Mucosa of gallbladder (tissue), 1 donor: ENCODE measurements at places on chromosomes 11 and 22. TPM values are rescaled to one million over a fixed set of nuclear protein-coding genes. Genes with fewer than 3 reads are reported as not detected.
A peak's percentile ranks its signal among the peaks of the same experiment; 100 is the strongest.

DNA sequence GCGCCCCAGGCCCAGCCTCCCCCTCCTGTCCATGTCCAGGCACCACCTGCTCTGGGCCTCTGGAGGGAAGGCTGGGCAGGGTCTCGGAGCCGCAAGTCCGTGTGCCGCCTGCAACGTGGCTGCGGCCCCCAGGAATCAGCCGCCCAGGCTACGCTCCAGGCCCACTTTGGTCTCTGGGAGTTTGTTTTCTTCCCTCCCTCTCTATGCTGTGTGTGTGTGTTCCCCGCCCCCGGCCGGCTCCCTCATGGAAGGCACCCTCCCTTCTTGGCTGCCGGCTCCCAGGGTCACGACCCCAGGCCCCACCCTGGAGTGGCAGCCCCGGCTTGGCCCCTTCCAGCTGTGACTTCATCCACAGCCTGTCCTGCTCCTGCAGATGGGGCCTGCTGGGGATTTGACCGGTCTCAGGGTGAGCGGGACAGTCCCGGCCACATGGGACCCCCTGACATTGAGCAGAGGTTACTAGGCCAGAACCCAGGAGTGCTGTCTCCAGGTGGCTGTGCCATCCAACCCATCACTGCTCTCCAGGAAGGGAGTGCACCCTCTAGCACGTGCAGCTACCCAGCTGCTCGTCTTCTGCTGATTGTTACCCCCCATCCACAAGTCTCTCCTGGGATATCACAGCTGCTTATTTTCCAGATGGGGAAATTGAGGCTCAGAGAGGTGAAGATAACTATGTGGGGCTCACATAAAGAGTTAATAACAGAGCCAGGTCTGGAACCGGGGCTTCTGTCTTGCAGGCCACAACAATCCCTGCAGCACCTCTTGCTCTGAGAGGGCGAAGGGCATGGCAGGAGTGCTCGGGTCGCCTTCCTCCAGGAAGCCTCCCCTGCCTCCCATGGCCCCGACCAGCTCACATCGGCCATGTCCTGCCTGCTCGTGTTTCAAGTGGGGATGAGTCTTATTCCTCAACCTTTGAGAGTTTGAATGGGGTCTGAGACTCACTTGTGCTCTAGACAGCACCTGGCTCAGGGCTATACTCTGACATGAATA lies 2.8 kb upstream of the LIF start:
- DNase-seq: peak; percentile 66

DNA sequence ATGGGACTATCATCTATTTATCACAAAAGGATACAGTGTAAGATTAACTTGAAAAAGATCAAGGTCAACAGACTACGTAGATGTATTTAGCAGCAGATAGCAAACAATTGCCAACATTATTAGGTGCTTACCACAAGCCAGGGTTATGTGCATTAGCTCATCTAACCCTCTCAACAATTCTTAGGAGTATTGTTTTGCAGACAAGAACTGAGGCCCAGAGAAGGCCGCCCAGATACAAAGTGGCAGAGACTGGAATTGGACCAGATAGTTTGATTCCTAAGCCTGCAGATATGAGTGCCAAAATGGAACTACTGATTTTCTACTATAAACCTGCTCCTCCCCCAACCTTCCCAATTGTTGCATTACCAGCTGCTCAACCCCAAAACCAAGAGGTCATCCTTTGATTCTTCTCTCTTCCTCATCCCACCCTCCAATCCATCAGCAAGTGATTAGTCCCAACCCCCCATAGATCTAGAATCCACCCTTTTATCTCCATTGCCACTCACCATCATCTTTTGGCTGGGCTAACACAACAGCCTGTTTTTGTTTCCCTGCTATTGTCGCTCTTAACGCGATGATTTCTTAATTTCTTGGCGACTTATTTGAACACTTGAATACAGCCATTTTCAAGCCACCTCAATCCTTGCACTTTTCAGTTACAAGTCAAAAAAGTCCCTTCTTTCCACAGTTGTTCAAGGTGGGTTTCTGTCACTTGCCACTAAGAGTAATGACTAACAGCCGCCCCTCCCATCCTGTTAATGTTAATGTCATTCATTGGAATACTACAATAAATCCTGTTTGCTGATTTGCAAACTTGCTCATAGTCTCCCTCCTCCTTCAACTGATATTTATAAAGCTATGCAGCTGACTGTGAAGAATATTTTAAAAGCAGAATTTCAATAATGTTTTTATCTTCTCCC lies 2.7 kb downstream of the TMEM123 start:
- no peak for DNase-seq

Gene GRM5
- total RNA-seq: 0.06 TPM

DNA sequence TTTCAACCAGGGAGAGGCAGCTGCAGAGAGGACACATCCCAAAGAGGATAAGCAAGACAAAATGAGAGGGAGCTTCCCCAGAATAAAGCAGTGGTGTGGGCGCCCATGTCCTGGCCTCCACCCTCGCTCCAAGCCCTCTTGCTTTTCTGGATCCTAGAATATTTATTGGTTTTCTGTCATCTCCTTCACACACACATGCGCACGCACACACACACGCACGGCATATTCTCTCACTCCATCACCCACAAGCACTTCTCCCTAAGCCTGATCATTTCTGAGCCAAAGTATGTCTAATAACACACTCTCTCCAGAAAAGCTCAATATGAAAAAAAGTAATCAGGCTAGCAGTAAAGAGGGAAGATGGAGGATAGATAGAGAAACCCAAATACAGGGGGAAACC lies 7.6 kb downstream of the IGSF9B start:
- no peak for DNase-seq
